LHCN-M2 (cell line): ENCODE measurements at places on chromosomes 5 and 9. TPM values are rescaled to one million over a fixed set of nuclear protein-coding genes. Genes with fewer than 3 reads are reported as not detected.

GRCh38 chr5:1747803-1748085 is 51.9 kb downstream of the MRPL36 start:
- no peak for DNase-seq

- no peak for DNase-seq
Observed at GRCh38 chr9:32603914-32604852, 31.2 kb upstream of the NDUFB6 start.

- DNase-seq, result no peak
Observed at GRCh38 chr5:178469011-178469974, 120.9 kb downstream of the COL23A1 start.

DNA sequence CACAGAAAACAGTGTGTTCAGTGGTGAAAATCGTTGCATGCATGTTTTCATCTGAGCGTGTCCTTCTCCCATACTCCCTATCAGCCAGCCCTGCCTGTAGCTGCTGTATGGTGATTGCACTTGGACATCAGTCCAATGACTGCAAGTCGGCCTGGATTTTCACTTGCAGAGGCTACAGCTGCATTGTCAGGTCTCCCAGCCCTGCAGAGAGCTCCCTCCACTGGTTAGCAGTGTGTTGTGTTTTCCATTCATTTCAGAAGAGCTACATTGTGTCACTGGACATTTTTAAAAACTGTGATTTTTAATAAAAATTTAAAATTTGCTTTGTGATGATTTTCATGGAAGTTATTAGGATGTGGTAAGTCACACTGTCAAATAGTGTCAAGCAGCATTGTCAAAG is 96.6 kb downstream of the SYK start:
- DNase-seq, result peak; percentile 2

RNF180 gene
- total RNA-seq, result 1.9 and 3.1 TPM in 2 replicates

GRCh38 chr9:78620764-78621163 is 323.8 kb downstream of the PSAT1 start:
- DNase-seq, result peak; percentile 85

DNA sequence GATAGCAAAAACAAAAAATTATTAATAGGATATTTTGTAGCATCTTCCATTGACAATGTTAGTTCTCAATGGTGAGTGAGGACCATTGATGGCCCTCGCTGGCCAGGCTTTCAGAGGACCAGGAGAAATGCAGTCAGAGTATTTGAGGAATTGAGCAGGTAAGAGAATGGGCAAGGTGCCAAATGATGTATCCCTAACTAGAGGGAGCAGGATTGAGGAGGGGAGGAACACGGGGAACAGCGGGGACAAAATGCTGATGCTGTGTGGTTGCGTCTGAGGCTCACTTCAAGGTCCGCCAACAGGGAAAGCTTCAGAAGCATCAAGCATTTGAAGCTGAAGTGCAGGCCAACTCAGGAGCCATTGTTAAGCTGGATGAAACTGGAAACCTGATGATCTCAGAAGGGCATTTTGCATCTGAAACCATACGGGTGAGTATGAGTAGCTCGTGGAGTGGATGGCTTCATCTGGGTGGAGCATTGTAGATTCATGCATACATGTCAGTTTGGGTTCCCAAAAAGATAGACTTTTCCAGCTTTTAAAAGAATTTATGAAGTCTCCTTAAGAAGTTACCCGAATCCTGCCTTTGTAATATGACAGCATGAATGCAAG is 16.2 kb downstream of the SPTAN1 start:
- DNase-seq, result peak; percentile 15

ELOVL7 gene
- not detected in 2 replicates for total RNA-seq

DNA sequence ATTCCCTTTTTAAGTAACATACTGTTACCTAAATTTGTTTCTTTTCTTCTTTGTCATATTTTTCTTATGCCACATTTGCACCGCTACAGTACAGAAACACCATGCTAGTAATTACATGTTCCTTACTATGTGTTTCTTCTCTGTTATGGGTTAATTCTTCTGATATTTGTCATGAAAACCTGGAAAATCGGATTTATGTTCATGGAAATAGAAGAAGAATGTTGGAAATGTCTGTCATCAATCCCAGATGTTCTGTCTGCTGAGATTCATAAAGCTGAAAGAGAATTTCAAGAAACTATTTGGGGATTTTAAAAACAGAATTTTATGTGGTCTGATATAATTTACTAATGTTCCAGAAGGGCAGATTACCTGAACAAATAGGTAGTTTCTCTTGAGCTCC is 305.2 kb upstream of the NREP start:
- no peak for DNase-seq

FOXI1 gene
- not detected in 2 replicates for total RNA-seq

- peak; percentile 84 for DNase-seq
Observed at GRCh38 chr9:76717613-76718012, 46.6 kb upstream of the PCA3 start.

DNA sequence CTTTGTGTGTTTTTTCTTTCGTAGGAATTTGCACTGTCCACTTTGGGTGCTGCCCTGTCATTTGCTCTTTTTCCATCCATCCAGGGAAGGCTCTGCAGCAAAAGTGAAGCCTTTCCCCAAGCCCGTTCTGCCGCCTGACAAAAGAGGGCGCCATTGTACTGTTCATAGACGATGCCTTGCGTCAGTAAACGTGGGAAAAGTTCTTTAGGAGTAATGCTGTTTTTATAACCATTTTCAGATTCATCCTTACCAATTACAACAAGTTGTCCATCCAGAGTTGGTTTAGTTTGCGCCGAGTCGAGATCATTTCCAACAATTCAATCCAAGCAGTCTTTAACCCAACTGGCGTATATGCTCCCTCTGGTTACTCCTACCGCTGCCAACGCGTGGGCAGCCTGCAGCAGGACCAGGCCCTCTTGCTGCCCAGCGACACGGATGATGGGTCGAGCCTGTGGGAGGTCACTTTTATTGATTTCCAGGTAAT is 34.3 kb upstream of the RPS23 start:
- peak; percentile 79 for DNase-seq

GRCh38 chr9:72382405-72382804 is 17.4 kb upstream of the ZFAND5 start:
- peak; percentile 29 for DNase-seq

DNA sequence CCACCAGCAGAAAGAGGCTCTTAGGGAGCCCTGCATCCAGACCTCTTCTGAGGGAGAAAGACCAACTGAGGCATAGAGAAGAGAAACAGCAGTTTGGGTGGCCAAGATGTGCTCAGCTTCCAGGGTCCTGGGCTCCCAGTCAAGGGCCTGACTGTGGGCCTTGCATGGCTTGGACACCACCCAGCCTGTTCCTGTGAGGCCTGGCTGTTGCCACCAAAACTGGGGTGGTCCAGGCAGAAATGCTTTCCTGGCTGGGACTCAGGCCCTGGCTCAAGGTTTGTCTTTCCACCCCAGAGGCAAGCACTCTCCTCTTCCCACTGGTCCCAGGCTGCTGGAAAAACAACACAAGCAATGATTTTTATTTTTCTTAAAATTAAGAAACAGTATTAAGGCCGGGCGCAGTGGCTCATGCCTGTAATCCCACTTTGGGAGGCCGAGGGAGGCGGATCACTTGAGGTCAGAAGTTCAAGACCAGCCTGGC is 13.3 kb downstream of the MYOZ3 start:
- DNase-seq, result no peak

FAM120AOS gene
- total RNA-seq, result 32.3 and 40.4 TPM in 2 replicates

GRCh38 chr5:174609116-174609515 is 115.3 kb upstream of the MSX2 start:
- DNase-seq, result no peak

PWWP2A gene
- 22.1 and 24.4 TPM in 2 replicates for total RNA-seq
